ENCODE measurements at places on chromosomes 2 and 18.
A peak's percentile ranks its signal among the peaks of the same experiment; 100 is the strongest.

GRCh38 chr2:28408764-28409599, 16.3 kb downstream of the FOSL2 start:
- peak; percentile 99 for DNase-seq

DNA sequence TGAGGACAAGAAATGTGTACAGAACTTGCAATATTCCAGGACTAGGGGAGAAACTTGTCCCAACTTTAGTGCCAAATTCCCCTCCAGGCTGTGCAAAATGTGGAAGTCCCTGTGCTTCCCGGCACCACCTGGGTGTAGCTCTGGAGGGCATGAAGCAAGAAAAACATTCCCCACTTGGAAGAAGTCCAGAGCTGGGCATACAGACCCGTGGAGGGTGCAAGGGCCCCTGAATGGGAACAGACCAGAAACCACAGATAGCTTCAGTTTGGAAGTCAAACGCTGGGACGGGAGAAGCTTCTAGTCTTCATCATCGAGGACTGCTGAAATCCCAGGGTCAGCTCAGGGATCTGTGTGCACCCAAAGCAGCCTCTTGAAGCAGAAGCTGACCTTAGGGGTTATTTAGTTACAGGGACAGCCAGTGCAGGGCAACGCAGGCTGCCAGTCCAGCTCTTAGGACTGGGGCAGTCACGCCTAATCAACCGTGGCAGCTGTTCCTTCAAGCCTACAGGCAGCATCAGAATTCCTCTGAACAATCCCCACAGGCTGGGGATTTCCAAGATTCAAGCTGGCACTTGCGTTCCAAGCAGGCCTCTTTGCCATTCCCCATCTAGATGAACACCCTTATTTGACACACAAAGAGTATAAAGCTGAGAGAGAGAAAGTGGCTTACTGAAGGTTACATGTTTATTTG, 269.4 kb downstream of the LOXHD1 start:
- no peak for DNase-seq

DNA sequence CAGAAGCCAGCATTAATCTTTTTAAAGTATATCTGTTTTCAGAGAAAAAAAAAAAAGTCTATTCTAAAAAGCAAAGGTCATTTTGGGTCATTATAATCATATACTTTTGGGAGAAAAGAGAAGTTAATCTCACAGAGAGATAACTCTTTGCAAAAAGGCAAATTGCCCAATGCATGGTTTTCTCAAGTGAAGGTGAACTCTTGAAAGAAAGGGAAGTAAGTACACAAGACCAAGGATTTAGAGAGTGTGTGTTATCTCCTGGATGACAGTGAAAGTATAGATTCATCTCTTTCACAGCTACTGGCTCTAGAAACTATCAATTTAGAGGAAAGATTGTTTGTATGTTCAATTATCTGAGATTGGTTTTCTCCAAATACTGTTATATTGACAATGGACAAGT, 151.4 kb downstream of the CD8B2 start:
- DNase-seq, result no peak

DNA sequence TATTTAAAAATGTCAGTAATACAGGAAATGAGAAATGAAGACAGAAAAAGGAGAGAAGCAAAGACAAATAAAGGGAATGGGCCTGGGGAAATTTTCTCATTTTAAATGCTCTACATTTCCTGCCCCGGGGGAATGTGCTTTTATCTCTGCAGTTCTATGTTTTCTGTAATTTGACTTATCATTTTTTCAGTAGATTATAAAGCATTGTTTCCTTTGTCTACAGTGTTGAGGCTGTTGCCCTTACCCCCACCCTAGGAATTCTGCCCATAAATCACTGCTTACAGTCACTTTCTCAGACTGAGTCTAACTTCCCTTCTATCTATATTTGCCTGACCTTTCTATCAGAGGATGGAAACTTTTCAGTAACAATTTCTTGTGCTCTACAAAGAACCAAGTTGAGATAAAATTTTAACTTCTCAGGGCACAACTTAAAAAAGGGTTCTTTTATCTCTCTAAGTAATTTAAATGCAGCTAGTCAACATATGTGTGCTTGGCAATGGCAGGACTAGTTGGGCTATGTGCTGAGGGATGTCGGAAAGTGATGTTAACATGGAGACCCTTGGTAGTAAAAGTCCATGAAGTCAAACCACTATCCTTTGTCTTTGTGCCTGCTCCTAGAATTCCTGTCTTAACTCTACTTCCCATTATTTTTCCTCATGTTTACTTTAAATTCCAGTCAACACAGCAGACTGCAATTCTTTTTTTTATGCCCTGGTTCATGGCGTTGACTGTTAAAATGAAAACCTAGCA, 146.5 kb upstream of the MMADHC start:
- peak; percentile 77 for DNase-seq

DNA sequence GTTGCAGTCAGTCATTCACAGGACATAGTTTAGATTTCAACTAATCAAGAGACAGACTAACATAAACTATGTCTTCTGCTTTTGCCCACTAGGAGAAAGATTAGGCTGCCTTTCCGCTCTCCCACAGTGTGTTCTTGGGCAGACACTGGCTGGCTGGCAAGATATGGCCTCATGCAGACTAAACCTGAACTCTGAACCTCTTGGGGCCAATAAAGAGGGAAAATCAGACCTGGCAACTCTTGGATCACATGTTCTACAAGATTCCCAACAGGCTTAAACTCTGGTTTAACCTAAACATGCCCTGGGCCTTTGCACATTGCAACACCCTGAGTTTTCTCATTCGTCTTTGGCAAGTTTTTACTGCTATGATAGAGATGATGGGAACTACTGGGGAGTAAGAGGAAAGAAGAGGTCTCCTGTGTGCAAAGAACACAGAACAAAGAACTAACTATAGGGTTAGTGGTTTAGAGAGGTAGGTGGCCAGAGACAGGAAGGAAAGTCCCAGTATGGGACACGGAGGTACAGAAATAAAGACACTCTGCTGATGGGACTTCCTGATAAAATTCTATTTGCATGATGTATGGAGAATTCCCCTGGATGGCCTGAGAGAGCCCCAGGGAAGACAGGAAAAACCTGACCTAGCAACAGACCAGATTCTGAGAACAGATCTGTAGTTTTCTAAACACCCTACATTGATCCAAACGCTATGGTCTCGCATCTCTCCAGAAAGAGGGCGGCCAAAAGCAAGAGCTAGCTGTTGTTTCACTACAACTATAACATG, 2.0 kb upstream of the ATRAID start:
- DNase-seq, result no peak

DNA sequence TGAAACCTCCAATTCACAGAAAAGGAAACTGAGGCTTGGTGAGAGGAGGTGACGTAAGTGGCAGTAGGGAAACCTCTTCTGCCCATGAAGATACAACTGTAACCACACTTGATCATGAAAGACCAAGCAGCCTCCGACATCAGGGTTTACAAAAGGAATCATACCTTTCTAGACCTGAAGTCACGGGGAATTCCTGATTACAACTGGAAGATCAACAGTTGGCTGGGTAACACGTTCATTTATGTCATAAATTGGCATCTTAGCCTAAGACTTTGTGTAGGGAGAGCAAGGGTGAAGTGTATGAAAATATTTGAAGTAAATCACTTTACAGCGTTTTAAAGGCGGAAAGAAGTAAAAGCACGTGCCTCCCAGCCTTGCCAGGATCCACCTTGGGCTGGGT, 922 bp downstream of the HS1BP3 start:
- no peak for DNase-seq

GRCh38 chr18:40063488-40063887, 1891.5 kb upstream of the PIK3C3 start:
- DNase-seq, result no peak

DNA sequence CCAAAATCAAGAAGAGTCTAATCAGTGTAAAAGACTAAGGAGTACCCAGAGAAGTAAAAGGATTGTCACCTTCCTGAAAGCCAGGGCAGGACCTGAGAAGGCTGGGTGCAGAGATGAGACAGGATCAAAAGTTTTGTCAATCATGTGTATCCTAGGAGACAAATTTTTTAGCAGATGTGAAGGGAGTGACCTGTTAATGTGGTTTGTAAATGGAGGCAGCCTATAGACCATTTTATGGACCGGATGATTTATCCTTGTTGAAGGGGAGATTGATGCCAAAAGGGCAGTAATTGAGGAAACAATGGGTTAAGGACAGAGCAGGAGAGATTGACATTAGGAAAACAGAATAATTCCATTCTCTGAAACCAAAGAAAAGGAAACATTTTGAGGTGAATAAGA, 813 bp downstream of the NDC80 start:
- peak; percentile 29 for DNase-seq

DNA sequence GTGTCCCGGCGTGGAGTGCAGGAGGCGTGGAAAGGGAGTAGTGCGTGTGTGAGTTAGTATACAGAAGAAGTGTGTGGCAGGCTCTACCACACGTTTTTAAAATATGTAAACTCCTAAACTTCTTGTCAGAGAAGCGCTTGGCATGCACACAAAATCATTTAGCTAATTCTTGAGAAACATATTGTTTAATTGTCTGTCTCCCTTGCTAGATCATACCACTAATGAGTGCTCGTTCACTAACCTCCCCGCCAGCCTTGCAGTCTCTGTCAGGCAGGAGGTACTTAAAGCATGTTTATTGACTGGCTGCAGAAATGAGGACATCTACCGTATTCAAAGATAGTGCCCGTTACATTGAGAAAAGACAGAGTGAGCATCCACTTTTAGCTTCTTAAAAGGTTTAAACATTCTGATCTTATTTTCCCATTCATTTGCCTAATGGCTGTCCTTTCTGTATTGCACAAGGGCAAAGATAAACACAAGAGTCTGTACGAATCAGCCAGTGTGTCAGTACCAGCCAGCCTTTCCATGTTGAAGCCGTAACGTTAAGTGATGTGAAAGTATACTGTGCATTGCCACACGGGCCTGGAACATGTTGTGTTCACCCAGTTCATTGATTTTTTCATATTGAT, 41.4 kb downstream of the TRAPPC12 start:
- DNase-seq, result no peak

GRCh38 chr2:9092383-9093282, 89.1 kb upstream of the MBOAT2 start:
- DNase-seq, result no peak

- DNase-seq, result no peak
Observed at GRCh38 chr2:233498126-233498525, 68.5 kb downstream of the USP40 start.

GRCh38 chr2:162164802-162165201, 12.8 kb upstream of the GCG start:
- peak; percentile 41 for DNase-seq

DNA sequence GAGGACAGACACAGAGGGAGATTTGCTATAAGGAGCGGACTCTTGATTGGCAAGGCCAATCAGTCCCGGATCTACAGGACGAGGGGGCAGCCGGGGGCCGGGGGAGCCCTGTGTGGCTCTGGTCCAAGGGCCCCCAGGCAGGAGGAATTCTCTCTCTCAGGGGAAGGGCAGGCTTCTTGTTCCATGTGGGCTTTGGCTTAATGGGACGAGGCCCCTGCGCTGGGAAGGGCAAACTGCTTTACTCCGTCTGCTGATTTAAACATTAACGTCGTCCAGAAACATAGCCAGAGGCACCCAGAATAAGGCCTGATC, 75.9 kb downstream of the TMEM18 start:
- DNase-seq, result no peak

GRCh38 chr2:26330604-26331003, 15.3 kb upstream of the SELENOI start:
- no peak for DNase-seq

- no peak for DNase-seq
Observed at GRCh38 chr2:126797622-126798275, 100.9 kb upstream of the TEX51 start.

DNA sequence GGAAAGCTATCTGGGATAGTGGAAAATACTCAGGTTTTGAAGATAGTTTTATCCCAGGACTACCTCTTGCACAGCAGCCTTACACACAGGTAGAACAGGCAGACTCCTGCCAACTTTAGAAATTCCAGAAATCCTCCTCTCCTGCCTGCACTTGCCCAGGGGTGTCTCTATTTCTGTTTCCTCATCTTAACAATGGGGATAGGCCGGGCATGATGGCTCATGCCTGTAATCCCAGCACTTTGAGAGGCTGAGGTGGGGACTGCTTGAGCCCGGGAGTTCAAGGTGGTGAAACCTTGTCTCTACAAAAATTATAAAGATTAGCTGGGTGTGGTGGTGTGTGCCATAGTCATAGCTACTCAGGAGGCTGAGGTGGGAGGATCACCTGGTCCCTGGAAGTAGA, 117.0 kb upstream of the ARL5A start:
- no peak for DNase-seq

- DNase-seq, result no peak
Observed at GRCh38 chr2:69149631-69150215, 136.7 kb downstream of the ANTXR1 start.

- DNase-seq, result peak; percentile 98
Observed at GRCh38 chr18:8948471-8949149, 153.9 kb upstream of the NDUFV2 start.

GRCh38 chr18:78666666-78667335, 312.8 kb upstream of the SALL3 start:
- no peak for DNase-seq

DNA sequence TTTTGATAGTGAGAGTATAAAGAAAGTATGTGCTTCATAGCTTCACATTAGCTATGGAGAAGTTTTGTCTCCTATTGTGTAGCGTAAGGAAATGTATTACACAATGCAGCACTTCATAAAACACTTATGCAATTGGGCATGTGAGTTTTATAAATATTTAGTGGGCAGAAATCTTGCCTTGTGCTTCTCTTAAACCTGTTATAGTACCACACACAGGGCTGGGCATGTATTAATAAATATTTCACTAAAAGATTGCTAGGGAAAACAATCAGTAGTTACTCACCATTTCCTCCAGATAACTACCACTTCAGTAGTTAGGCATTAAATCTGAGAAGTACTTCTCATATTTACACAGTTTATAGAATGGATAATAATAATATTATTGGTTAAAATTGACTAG, 1080.8 kb upstream of the PIK3C3 start:
- DNase-seq, result peak; percentile 15

DNA sequence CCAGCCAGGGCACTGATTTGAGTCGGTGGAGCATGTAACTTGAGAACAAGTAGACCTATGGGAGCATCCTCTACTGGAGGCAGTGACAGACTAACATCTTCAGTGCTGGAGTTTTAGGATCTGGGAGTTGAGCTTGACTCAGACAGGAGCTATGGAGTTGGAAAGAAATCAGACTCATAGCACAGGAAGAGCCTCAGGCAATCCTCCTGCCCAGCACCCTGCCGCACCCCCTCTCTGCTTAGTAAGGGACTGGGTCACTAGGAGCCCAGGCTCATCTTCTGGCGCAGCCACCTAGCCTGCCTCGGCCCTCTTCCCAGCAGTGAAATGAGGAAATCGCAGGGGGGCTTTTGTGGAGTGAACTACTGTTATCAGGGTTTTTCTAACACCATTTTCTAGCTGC, 3.6 kb downstream of the ARID5A start:
- DNase-seq, result peak; percentile 96

DNA sequence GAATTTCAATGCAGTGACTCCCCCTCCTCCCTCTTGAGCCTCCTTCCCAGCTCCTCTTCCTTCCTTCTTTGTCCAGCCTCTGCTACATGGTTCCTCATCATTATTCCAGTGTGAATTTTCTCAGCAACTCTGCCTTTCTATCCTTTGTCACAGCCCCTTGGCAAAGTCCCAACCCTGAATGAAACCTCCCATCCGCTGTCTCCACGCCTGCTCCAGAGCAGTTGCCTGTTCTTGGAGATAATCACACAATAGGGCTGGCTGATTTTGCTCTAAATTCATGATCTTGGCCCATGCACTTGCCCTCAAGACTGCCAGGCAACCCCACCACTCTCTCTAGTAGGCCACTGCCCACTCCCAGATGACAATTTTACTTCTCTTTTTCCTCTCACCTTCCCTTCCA, 61.4 kb downstream of the BCL2L11 start:
- no peak for DNase-seq

- DNase-seq, result no peak
Observed at GRCh38 chr18:5759194-5759593, 136.1 kb downstream of the TMEM200C start.

Measured in ELR (cell line).